ENCODE measurements at places on chromosomes 5 and 9.
A peak's percentile ranks its signal among the peaks of the same experiment; 100 is the strongest.

DNA sequence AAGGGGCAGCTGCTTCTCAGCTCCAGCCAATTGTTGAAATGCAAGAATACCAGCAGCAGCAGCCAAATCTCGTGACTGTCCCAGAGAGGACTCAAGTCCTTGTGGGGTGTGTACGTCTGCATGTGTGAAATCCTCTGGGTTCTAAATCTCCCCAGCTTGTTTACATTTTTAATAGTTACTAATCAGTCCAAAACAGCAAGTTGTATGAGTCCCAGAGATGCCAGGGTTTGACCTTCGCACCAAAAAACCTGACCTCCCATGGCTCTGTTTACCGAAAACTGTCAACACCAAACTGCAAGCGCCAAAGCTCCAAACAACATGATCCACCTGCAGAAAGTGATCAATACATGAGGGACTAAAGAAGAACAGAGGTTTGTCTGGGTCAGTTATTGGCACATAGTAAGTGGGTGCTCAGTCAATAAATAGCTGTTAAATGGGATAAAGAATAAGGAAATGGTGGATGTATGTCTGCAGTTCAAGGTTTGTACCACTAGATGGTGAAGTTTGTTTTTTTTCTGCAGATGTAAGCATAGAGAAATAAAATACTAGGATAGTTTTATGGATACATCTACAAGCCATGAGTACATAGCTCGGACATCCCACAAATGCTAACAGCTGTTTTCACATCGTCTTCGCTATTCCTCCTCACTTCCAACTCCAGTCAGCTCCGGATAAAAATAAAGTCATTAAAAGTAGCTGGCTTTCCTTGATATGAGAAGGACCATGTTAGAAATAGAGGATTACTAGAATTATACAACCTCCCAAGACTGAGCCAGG, 85.3 kb upstream of the ADRB2 start:
- no peak for DNase-seq

DNA sequence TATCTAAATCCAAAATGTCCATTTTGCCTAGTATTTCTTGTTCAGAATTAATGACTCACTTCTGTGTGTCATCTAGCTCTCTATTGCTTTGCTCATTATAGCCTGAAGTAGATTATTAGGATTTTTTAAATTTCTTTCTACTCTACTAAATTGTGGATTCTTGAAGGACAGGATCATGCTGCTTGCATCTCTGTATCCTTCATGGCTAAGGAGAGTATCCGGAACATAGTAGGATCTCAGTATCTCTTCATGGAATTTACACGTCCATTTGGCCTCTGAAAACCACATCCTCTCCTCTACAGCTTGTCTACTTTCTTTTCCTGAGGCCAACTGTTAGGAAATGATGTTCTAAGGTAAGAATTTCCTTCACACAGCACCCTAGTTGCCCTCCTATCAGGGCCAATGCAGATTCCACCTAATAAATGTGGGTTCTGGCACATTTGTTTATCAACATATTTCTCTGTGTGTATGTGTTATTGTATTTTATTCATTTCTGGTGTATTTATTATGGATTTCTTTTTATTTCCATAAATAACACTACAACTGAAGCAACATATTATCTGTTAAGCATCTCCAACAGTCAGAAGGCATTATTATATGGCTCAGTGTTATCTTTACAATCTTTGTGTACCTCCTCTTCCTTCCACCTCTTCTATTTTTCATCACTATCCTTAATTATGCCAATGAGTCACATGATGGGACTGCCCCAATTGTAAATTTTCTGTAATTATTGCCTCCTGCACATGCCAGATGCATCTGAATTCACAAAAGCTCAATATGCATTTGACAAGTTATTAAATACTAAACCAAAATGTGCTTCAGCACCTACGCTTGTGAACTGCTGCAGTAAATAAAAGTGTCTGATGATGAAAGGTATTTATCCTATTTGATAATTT, 557.8 kb upstream of the TLE4 start:
- no peak for DNase-seq

- DNase-seq, result no peak
Measured at GRCh38 chr5:122187426-122187825, 58.1 kb downstream of the ZNF474 start.

DNA sequence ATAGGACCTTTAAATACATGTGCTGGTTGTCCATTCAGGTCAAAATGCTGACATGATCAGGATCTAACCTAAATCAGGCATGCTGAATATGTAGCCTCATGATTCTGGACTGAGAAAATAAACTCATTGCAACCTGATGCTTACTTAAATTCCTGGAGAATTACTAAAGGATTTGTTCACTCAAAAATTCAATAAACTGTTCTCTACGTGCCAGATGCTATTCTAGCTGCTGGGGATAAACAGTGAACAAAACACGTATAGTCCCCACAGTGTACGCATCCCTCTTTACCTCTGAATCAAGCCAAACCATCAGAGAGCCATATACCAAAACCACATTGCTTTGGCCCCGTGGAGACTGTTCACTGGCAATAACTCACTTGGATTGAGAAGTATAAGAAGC, 6.1 kb downstream of the SCAI start:
- DNase-seq, result no peak

DNA sequence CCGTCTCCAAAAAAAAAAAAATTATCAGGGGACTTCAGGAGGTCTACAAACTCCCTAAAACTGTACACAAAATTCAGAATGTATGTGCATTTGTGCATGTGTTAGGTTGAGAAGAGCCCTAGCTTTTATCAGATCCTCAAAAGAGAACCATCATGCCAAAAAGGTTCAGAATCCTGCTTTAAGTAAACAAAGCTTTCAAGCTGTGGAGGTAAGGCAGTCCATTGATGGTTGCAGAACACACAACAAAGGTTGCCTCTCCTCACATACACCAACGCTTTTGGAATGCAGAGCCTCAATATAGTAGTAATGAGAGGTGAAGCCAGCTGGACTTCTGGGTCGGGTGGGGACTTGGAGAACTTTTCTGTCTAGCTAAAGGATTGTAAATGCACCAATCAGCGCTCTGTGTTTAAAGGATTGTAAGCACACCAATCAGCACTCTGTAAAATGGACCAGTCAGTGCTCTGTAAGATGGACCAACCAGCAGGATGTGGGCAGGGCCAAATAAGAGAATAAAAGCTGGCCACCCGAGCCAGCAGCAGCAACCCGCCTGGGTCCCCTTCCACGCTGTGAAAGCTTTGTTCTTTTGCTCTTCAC, 57.9 kb upstream of the RNF38 start:
- DNase-seq, result no peak

GRCh38 chr9:4678679-4679267, 596 bp upstream of the CDC37L1 start:
- no peak for DNase-seq

DNA sequence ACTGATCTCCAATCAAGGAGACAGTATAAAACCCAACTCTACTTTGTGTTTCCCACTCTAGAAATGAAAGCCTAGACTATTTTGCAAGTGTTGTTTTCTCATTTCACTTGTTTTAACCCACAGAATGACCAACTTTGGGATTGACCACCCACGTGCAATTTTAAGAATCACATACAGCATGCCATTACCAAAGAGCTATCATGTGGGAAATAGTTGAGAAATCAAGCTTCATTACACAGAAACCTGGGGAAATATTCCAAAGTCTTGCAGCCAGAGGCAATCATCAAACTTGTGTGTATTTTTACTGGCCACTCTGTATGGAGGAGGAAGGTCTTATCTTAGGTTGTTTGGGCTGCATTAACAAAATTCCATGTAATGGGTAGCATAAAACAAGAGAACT, 451.4 kb upstream of the DAB2 start:
- DNase-seq, result no peak

DNA sequence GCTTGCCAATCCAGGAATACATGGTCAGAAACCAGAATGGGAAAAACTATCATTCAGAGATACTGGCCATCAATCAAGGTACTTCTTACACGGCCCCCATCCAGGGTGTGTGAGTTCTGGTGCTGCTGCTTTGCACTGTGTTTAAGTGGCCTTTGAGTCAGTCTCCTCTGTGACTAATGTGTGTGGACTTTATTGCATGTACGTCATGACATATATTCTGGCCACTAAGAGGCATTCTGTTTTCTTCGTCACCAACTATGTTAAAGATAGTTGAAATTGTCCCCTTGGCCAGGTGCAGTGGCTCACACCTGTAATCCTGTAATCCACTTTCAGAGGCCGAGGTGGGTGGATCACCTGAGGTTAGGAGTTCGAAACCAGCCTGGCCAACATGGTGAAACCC, 8.5 kb downstream of the EXOSC3 start:
- no peak for DNase-seq

GRCh38 chr9:8030095-8030494, 230.5 kb upstream of the DMAC1 start:
- no peak for DNase-seq

GRCh38 chr5:177447611-177448243, 1.1 kb downstream of the PRR7 start:
- DNase-seq, result no peak

DNA sequence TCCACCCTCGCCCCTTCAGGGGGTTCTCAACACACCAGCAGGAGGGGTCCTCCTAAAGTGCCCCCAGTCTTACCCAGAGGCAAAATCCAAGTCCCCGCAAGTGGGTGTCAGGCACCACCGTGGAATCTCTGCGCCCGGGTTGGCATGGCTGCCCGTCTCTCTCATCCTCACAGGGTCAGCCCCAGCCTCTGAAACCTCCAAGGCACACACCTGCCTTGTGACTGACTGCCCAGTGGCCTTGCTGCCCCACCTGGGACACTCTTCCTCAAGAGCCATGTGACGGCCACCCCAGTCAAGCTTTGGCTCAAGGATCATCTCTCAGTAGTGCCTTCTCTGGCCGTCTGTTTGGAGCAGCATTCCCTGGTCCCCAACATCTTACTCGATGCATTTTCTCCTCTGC, 4.9 kb downstream of the FBP2 start:
- DNase-seq, result no peak

- no peak for DNase-seq
Measured at GRCh38 chr9:100082782-100083181, 16.0 kb downstream of the ERP44 start.

DNA sequence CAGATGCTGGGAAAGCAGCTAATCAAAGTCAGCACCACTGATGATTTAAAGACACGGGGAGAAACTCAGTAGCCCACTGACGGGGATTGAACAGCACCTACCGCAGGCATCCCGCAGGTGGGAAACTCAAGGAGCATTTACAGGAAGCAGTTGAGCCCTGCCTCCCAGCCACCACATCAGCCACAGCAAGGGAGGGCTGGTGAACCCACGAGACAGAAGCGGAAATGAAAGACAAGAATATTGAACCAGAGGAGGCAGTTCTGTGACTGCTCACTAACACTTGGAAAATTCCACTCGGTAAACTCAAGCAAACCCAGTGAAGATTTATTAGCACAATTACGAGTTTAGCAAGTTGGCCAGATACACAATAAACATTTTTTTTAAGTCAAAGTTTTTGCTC, 10.6 kb upstream of the FAM163B start:
- DNase-seq, result peak; percentile 33

DNA sequence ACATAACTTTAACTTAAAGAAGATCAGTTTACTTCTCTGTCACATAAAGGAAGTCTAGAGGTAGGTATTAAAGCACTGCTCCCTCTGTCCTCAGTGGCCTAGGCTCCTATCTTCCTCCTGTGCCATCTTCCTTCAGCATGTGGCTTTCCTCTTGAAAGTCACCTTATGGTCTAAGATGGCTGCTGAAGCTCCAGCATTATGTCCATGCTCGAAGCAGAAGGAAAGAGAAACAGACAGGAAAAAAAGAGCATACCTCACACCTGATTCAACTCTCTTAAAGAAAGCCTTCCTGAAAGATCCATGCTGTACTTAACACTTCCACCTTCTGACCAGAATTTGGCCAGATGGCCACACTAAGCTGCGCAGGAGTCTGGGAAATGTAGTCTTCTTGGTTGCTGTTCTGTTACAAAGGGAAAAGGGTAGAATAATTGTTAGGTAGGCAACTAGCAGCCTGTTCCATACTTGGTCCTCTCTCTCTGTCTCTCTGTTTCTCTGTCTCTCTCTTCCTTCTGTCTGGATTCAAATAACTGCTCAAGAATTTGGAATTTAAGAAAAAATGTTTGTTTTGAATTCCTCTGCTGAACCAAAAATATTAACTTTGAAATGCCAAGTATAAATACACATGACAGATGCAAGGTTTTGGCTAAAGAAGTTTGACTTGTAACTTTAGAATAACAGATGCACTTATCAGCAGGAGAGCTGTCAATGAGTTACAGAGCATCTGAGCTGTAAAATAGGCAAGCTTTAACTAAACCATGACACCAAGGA, 16.0 kb downstream of the TMEM174 start:
- DNase-seq, result no peak

- no peak for DNase-seq
Measured at GRCh38 chr5:170166101-170166500, 60.4 kb downstream of the FOXI1 start.

- DNase-seq, result no peak
Measured at GRCh38 chr9:2022560-2022959, 7.4 kb downstream of the SMARCA2 start.

- DNase-seq, result no peak
Measured at GRCh38 chr5:167837127-167837526, 454.3 kb upstream of the WWC1 start.

- no peak for DNase-seq
Measured at GRCh38 chr5:167812871-167813270, 478.6 kb upstream of the WWC1 start.

DNA sequence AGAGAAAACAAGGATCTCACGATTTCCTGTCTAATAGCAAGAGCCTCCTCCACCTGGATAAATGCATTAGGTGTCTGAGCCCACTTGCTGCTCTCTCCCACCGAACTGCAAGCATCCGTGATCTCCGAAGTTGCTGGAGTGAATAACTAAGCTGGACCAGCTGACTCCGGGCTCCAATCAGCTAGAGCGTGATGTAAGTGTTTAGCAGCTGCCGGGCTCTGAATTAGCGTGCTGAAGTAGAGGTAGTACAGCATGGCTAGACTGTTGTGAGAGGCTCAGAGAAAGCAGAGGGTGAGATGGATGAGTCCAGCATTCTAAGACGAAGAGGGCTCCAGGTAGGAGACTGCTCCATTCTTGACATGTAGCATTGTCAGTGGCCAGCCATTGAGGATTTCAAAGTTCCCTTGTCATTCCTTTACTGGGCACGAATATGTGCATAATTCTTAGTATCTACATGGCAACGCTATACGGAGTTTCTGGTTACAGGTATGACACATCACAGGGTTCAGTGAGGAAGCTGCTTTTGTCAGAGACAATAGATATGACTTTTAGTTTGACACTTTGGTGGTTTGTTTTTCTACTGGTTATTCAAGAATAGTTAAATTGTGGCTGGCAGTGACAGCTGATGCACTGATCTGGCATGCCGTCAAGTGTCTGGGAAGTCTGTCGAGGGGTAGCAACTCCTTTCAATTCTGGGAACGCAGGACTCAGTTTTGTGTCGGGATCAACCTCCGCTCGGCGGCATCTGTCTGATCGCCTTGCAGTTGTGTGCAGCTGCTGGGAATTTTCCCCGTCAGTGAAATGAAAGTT, 232.6 kb downstream of the MAST4 start:
- peak; percentile 41 for DNase-seq

GRCh38 chr5:5370059-5370774, 52.3 kb upstream of the ICE1 start:
- no peak for DNase-seq

DNA sequence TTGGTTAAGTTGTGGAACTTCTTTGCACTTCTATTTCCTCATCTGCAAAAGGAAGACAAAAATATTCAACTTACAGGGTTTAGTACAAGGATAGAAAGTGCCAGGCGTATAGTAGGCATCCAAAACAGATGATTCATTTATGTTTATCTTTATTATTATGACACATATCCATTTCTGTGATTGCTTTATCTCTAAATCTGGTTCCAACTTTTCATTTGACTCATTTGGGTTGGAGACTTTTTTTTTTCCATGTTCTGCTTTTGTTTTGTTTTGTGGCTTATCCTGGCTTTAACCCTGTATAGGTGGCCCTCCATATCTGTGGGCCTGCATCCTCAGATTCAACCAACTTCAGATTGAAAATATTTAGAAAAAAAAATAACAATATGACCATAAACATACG, 186.7 kb upstream of the SLC24A2 start:
- no peak for DNase-seq
